Naive thymus-derived CD8-positive, alpha-beta T cell (primary cell): ENCODE measurements at places on chromosomes 3 and 15.

- DNase-seq = no peak
These were observed 91.0 kb downstream of the BDH1 start for GRCh38 chr3:197464794-197465193.

DNA sequence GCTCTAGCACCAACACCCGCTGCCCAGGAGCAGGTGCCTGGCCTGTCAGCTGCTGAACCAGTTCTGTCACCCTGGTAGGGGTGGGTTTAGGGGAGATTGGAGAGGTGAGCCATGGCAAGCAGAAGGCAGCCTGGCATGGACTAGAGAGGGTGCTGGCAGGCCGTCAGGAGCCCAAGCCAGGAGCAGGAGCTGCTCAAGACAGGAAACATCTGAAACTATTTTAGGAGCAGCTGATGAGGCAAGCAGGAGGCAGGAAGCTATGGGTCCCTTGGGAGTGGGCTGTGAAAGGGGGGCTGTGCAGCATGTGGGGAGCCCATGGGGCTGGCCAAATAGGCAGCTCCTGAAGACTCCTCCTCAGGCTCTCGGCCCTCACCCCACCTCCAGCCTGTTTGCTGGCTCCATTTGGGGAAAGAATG is 2.3 kb downstream of the INKA1 start:
- DNase-seq = peak; percentile 10

DNA sequence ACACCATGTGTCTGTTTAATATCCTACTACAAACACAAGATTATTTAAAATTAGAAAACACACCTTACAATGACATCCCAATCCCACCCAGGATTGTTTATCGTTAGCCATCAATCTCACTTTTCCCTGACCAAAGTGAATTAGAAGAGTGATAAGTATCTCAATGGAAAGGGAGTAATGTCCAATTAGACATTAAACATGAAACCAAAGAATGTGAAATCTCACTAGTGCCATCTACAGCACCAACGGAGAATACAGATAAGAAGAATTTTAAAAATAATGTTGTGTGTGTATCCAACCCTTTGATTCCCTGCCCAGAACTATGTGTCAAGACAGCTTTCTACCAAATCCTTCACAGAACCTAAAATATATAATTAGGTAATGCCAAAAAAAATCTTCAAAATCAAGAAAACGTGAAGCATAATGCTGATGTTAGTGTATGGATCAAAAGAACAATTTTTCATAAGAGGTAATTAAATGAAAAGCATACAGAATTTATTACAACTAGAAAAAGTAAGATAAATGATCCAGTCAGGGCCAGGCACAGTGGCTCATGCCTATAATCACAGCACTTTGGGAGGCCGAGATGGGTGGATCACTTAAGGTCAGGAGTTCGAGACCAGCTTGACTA is 64.2 kb downstream of the SCAPER start:
- no peak for DNase-seq

GRCh38 chr3:125316949-125317348 is 58.2 kb downstream of the ZNF148 start:
- no peak for DNase-seq

GRCh38 chr15:27977696-27978095 is 121.4 kb downstream of the OCA2 start:
- DNase-seq = no peak

DNA sequence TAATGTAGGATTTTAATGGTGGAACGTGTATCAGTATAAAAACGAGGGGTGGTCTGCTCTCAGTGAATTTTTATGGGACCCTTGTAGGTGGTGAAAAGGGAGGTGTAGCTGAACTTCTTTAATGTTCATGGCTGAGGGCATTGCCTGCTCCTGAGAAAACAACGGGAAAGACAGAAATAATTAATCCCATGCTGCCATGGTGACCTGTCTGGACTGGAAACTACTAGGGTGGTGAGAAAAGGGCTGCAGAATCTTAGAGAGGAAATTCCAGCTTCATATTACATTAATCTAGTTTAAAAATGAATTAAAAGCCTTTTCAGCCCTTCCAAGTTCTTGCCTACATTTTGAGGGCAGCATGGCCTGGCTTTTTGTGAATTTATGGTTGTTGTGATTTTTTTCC is 47.6 kb downstream of the ZBTB38 start:
- DNase-seq = no peak

GRCh38 chr15:60809375-60809774 is 330.4 kb upstream of the ICE2 start:
- peak; percentile 17 for DNase-seq

GRCh38 chr15:38899300-38899699 is 334.7 kb upstream of the RASGRP1 start:
- no peak for DNase-seq

GRCh38 chr3:135172191-135172869 is 377.3 kb downstream of the EPHB1 start:
- no peak for DNase-seq
